T1000 (cell line): ENCODE measurements at places on chromosomes 2 and 18.

- no peak for DNase-seq
These were observed 655.0 kb downstream of the STK39 start for GRCh38 chr2:167592441-167592840.

GRCh38 chr18:55763298-55763697, 175.3 kb upstream of the TCF4 start:
- no peak for DNase-seq

- DNase-seq, result no peak
These were observed 76.2 kb downstream of the NRP2 start for GRCh38 chr2:205758500-205758899.

DNA sequence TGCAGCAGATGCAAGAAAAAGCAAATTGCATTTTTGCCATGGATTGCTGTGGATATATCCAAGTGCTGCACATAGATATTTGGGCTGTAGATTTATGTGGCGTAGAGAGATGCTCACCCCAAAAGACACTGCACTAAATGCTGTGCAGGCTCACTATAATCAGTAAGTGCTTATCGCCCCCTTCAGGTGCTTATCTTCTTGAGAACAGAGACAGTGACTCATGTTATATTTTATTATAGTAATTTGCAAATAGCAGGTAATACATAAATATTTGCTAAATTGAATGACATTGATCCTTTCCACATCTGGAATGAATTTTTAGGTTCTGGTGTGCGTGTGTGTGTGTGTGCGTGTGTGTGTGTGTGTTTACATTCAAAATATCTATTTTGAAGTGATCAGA, 36.8 kb upstream of the PLEKHM3 start:
- no peak for DNase-seq

DNA sequence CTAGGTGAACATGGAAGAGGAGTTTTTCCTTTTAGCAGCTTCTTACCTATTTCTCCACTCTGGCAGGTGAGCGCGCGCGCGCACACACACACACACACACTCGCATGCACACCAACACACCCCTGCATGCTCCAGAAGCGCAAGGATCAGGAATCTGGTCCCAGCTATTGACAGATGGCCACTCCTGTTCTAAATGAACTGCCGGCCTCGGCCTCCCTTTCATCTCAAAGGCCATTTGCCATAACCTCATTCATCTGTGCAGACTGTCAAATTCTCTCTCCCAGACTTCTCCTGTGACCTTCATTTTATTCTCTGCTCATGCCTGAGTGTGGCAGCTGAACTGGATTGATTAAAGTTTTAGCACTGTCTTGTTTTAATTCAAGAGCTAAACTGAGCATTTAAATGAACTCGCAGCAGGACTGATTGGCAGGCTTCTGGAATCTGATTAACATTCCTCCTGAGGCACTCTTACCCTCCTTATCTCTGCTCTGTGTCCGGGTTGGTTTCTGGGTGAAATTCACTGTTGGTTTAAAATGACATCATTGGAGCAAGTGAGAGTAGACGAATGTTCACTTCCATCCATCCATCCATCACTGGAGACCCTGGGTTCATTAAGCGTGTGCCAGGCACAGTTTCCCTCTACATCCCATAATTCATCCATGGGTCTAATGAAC, 58.8 kb downstream of the FECH start:
- DNase-seq, result no peak

DNA sequence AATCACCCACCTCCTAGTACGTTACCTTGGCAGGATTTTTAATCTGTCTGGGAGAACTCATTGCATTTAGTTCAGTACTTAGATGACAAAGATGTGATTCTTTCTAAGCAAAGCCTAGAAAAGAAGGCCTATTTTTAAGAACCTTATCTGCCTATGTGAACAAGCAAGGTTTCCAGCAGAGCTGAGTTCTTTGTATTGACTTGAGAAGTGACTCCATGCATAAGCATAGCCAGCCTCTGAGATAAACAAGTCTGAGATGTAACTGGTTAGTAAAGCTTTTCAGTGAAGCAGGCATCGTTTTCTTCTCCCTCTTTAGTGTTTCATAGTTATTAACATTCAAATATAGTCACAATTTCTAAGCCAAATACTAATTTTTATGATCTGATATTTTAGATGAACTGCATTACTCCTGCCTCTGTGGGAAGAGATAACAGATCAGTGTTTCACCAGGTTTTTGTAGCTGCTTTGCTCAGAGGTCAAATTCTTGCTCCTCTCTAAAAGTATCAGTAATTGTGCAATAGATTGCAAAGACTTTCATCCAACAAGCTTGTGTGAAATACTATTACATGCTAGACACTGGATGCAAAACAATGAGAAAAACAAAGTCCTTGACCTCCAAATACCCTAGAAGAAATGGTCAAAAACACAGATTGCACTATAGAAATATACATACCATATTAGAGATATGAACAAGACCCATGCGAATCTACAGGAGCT, 107.8 kb downstream of the MBD2 start:
- DNase-seq, result no peak

GRCh38 chr18:57898506-57899124, 95.5 kb upstream of the ATP8B1 start:
- DNase-seq, result peak; percentile 3

GRCh38 chr2:156589381-156590079, 153.4 kb downstream of the GPD2 start:
- no peak for DNase-seq

GRCh38 chr2:148719941-148720436, 75.4 kb downstream of the EPC2 start:
- DNase-seq, result no peak

GRCh38 chr2:30216157-30216556, 15.2 kb upstream of the LBH start:
- no peak for DNase-seq

GRCh38 chr2:158797963-158798700, 3.0 kb downstream of the DAPL1 start:
- no peak for DNase-seq

GRCh38 chr2:234146087-234146826, 95.8 kb downstream of the SPP2 start:
- DNase-seq, result no peak

DNA sequence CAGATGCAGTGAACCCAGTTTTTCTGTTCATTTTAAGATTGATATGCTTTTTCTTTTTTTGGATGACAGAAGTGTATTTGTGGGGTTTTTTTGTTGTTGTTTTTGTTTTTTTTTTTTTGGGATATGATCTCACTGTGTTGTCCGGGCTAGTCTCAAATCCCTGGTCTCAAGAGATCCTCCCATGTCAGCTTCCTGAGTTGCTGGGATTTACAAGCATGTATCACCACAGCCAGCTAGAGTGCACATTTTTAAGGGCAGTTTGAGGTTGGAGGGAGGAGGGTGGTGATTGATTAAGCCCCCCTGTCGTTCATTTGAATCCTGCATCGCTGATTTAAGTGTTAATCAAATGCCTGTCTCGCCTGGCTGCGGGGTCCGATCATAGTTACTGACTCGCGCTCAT, 189.1 kb downstream of the GBX2 start:
- DNase-seq, result no peak

- DNase-seq, result no peak
These were observed 91.7 kb downstream of the LPIN1 start for GRCh38 chr2:11837875-11838734.

DNA sequence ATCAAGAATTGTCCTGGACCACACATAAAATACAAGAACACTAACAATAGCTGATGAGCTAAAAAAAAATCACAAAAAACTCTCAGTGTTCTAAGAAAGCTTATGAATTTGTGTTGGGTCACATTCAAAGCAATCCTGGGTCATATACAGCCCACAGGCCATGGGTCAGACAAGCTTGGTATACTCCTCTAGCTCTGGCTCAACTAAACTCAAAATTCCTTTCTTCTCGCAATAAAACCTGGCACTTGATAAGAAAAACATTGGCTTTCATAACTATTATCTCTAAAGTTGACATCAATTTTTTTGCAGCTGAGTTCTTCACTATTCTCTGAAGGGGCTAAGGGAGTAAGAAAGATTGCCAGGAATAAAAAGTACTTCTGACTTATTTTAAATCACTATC, 38.3 kb downstream of the FBXO48 start:
- no peak for DNase-seq

DNA sequence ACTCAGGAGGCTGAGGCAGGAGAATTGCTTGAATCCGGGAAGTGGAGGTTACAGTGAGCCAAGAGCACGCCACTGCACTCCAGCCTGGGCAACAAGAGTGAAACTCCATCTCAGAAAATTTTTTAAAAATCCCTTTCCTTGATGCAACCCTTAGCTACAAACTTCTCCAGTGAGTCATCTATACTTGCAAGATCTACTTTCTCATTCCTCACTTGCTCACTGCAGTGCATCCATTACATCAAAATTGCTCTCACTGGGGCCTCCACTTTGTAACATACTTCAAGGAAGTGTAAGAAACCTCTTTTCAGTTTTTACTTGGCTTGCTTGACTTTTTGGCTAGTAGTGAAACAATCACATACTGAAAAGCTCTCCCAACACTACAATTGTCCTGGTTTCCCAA, 65.3 kb downstream of the REEP1 start:
- no peak for DNase-seq

- no peak for DNase-seq
These were observed 115.5 kb upstream of the ATP8B1 start for GRCh38 chr18:57918601-57919000.

DNA sequence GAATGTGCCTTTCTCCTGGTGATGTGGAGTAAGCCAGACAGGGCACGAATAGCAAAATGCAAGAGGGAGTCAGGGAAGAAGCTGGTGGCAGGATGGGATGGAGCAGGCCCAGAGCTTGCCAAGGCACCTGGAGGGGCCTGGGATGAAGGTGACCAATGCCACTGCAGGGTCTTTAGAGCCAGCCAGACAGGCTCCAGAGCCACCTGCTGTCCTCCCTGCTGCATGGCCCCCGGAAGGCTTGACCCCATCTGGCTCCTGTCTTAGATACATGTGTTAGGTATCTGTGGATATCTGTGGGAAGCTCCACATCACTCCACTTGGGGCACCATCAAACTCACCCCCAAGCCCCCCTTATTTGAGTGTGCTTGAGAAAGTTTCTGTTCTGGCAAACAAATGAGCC, 99.9 kb upstream of the ATL2 start:
- no peak for DNase-seq

- no peak for DNase-seq
These were observed 146.1 kb upstream of the ZSWIM2 start for GRCh38 chr2:186995092-186995491.

DNA sequence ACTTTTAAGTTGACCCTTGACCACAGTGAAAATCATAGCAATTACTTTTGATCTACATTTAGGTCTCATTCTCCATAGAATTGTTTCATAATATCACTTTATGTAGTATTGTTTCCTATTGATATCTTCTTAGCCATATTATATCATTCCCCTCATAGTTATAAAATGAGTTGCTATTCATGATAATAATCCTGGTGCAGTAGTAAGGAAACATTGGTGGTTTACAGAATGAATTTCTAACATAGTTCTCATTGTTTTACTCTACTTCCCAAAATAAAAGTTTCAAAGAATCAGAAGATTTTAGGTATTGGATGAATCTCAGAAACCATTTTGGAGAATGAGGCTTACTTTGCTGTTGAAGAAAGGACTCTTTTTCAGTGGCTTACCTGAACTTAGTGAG, 246.0 kb downstream of the PARD3B start:
- no peak for DNase-seq
